ENCODE measurements at places on chromosomes 5 and 9. TPM values are rescaled to one million over a fixed set of nuclear protein-coding genes. Genes with fewer than 3 reads are reported as not detected.

GRCh38 chr5:179900711-179901110 is 7.0 kb downstream of the TBC1D9B start:
- DNase-seq, result no peak

DNA sequence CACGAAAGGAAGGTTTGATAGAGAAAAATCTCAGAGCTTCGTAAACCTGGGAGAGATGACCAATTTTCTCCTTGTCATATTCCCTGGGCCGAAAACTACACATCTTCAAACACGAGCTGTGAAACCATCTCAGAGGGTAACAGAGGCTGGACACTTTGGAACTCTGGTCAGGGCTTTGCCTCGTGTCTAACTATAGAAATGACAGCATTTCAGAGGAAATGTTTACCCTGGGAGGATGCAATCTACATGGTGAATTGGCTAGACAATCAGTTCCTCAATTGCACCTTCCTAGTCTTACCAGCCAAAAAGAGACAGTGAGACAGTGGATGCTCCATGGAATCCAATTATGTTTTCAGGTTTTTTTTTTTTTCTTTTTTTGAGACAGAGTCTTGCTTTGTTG is 108.6 kb upstream of the PPP1R2B start:
- no peak for DNase-seq

CDO1 gene
- total RNA-seq, result 130 TPM

DNA sequence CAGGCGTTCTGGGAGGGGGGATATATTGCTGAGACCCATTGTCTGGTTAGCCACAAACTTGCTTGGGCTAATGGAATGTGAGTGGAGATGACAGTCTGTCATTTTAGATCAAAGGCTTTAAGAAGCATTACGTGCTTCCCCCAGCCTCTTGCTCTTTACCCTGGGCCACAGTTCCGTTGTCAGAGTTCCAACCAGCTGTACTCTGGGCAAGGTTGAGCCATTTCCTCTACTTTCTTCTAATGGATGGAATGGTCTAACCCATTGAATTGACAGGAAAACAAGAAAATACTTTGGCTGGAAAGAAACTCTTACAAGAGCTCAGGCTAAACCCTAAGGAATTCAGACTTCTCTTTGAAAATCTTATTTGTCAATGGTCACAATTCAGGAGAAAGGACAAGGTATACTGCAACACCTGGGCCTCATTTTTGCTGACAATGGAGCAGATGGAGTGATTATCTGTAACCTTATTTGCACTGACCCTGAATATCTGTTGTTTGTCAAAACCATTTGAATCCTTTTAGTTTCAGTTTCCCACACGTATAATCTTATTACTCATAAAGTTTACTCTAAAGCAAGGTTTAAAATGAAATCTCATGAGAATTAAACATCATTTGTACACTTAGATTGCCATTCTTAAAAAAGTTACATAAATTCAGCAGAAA is 231.4 kb downstream of the PDE4D start:
- DNase-seq, result no peak

DNA sequence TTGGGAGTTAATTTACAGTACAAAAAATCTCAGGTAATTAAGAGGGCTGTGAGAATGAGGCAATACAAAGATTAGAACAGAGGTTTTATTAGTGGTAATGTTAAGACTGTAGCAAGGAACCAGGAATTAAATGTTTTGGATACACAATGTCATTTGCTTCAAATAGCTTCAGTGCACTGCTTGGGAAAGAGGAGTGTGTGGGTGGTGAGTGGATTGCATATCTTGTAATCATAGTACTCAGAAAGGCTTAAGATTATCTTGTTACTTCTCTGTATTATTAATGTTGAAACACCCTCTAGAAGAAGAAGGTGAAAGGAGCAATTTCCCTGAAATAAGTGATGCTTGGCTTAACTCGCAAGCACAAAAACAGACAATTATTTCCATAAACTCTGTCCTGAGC is 21.0 kb upstream of the TBCA start:
- DNase-seq, result no peak

GRCh38 chr5:13179407-13180087 is 764.9 kb downstream of the DNAH5 start:
- no peak for DNase-seq

- DNase-seq, result no peak
Measured at GRCh38 chr9:131227112-131227958, 49.0 kb downstream of the FAM78A start.

GRCh38 chr9:892123-892522 is 50.6 kb downstream of the DMRT1 start:
- no peak for DNase-seq

GRCh38 chr5:98104454-98105188 is 668.8 kb upstream of the RGMB start:
- DNase-seq, result no peak

DNA sequence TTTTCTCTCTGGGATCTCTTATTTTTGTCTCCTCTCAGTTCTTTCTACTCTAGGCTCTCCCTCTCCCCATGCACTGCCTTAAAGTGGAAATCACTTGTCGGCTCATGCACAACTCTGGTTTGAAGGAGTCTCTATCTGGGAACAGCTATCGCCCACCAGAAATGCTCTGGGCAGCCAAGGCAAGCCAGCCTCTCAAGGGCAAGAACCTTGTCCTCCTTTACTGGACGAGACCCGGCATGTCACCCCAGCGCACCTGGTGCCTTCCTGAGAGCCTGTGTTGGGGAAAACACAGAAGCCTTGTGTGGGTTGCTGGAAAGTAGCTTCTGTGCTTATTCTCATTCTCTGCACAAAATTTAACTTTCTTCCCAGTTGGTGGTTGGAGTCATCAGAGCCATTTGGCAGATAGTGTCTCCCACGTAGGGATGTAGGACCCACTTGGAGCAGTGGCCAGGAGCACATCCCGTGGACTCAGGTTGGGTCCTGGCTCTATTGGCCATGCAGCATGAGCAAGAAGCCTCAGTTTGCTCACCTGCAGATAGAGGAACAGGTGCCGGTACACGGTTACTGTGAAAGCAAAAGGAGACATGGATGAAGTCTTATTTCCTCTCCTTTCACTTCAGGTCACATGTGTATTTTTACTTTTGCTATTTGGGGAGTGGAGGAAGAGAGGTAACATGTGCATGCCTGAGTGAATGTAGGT is 165.3 kb downstream of the IRX2 start:
- DNase-seq, result no peak

- no peak for DNase-seq
Measured at GRCh38 chr9:87829756-87830155, 52.9 kb upstream of the SPATA31E1 start.

SOX30 gene
- not detected for total RNA-seq

DNA sequence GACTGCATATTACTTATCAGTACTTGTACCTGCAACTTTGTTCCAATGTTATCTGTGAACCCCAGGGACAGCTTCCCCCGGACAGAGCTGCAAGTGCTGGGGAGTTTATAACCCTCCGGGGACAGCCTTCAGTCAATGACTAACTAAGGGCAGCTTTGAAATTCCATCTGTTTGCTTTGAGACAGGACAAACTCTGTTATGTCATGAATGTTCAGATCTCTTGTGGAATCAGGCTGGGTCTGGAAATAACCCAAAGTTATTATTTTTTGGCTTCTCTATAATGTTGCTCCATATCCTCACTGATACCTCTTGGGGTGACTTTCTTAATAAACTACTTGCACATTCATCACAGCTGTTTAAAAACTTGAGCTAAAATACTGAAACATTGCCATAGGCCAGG is 617.5 kb upstream of the TLE4 start:
- no peak for DNase-seq

TMOD1 gene
- total RNA-seq, result 10.6 TPM

DNA sequence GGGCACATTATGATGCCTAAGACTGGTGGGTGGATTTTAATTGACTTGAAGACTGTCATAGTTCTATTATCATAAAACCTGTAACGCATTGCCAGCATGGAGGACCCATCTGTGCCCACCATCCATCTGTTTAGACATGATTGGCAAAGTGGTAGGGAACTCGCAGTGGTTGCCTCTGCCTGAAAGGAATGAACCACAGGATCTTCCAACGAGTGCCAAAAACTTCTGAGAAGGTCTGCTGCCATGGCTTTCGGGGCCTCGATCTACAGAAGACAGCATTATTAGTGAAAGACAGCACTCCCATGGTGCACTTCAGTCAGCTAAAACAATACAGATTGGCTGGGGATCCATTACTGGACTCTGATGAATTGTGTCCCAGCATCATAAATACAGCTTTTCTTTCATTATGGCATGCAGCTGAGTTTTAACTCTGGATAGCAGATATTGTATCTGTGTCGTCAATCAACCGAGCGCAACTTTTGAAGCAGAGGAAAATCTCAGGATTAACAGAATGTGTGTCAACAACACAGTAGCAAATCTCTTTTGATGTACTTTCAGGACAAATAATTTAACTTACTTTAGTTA is 74.3 kb downstream of the ZDHHC21 start:
- no peak for DNase-seq

- no peak for DNase-seq
Measured at GRCh38 chr9:92299116-92299515, 5.6 kb upstream of the IARS1 start.

C7 gene
- 96.0 TPM for total RNA-seq

PALM2AKAP2 gene
- total RNA-seq, result 32.1 TPM

DNA sequence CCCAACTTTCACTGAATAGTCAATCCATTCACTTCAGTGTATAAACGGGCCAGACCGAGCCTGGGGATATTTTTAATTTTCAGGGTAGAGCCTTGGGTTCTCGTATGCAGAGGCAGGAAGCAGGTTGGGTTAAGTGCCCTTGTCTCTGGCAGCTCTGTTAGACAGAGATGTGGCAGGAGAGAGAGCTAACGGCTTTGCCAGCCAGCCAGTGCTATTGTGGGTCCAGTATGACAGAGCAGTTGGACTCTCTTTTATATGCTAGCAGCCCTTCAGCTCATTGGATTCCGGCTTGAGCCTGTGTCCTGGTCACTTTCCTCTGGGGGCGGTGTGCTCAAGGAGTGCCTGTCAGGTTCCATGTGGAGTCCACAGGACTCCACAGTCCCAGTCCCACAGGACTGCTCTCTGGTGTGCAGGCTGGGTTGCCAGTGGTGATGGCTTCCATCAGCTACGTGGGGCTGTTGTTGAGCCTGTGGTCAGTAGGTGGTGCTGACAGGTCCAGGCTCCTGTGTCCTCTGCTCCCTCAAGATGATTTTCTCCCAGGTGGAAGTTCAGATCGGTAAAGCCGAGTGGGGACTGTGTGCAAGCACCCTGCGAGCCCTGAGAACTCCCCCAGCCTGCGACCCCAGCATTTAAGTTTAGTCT is 14.3 kb downstream of the CLTA start:
- DNase-seq, result no peak

FSD1L gene
- 0.50 TPM for total RNA-seq

- DNase-seq, result no peak
Measured at GRCh38 chr9:71822456-71822855, 54.1 kb upstream of the CEMIP2 start.

DNA sequence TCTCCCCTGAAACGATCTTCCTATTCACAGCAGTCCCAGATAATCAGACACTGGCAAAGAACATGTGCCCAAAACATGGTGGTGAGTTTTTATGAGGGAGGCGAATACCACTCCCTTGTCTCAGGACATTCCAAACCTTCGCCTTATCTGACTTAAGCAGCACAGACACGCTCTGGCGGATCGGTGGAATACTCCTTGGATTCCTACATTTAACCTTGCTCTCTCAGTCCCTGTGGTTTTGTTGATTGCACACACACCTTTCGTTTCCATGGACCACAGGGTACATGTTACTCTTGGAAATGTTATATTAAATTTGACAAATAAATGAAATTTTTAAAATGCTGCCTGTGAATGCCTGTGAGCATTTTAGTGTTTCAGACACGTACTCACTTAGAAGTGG is 87.8 kb upstream of the CPEB4 start:
- no peak for DNase-seq

FOXD4 gene
- not detected for total RNA-seq

- DNase-seq, result no peak
Measured at GRCh38 chr5:111998871-111999270, 241.9 kb upstream of the NREP start.

GRCh38 chr5:81425569-81425968 is 31.6 kb upstream of the ACOT12 start:
- no peak for DNase-seq

GRCh38 chr5:172102913-172103626 is 85.0 kb downstream of the STK10 start:
- DNase-seq, result no peak

- no peak for DNase-seq
Measured at GRCh38 chr5:72355706-72356299, 35.6 kb downstream of the PTCD2 start.

TMEM215 gene
- not detected for total RNA-seq

PGGT1B gene
- 23.2 TPM for total RNA-seq

DNA sequence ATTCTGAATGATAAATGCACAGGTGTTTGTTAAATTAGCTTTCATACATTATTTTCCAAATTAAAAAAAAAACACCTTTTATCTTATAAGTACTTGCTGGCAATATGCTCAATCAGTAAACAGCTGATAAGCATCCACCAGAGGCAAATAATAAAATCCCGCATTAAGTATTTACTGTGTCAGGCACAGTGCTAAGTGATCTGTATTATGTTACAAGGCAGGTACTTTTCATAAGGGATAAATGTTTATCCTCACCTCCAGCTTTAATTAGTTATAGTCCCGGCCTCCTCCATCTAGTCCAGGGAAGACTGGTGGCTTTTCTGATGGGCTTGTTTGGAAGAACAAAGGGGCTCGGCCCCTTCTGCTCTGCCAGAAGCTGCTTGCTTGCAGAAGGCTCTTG is 40.1 kb downstream of the PFDN1 start:
- DNase-seq, result no peak

NFIL3 gene
- total RNA-seq, result 12.0 TPM

PCDHB7 gene
- total RNA-seq, result 0.25 TPM

- no peak for DNase-seq
Measured at GRCh38 chr5:141155540-141156374, 5.9 kb downstream of the PCDHB6 start.

DNA sequence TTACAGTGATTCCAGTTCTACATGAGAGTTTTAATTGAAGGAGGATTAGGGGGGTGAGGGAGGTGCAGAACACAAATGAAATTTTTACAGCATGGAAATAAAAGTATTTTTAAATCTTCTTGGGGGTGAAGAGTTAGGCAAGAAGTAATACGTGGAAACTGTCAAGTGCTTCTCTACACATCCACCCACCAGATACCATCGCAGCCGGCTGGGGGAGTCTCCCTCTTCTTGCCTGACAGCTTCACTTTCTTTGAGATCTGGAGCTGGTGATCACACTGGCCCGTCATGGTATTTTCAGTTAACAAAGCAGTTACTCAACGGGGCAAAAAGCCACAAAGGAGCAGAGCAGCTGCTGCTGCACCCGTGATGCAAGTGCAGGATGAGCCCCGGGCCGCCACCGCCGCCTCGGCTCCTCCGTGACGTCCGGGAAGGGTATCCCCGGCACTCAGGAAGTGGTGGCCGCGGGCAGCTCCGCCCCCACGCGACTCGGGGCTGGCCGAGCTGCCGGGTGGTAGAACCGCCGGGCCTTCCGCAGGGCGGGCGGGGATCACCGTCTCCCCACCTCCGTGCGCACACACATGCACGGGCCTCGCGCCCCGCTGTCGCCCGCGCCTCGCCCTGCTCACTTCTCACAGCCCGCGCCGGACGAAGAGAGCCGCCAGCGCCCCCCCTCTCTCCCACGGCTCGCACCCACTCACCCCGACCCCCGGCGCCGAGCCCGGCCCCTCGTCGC is 2.4 kb upstream of the NR4A3 start:
- DNase-seq, result peak; percentile 90

GRCh38 chr9:128294142-128294541 is 18.1 kb downstream of the SWI5 start:
- no peak for DNase-seq

ADAMTSL1 gene
- 1.9 TPM for total RNA-seq

- no peak for DNase-seq
Measured at GRCh38 chr5:39360471-39361111, 3.7 kb downstream of the C9 start.

LHX3 gene
- total RNA-seq, result not detected

GPSM1 gene
- 4.8 TPM for total RNA-seq

GRCh38 chr9:72478966-72479365 is 42.4 kb upstream of the TMC1 start:
- no peak for DNase-seq
